ENCODE measurements at places on chromosomes 11 and 22.
A peak's percentile ranks its signal among the peaks of the same experiment; 100 is the strongest.

DNA sequence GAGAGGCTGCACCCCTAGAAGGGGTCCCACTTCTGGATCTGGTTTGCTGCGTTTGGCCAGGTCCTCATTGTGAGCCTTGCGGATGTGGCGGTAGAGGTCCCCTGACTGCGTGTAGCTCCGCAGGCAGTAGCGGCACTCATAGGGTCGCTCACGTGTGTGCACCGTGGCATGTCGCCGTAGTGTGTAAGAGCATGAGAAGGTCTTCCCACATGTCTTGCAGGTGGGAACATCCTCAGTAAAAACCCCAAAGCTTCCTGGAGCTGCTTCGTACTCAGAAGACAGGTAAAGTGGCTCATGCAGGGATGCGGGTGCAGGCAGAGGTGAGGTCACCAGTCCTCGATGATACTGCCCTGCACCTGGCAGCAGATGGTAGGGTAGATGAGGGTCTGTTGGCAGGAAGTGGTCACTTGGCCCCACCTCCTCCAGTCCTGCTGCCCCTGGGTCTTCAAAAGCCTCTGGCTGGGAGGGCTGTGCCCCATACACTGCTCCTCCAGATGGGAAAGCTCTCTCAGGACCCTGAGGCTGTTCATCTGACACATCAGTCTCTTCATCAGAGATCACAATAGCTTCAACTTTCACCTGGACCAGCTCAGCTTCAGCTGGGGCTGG, 1.7 kb downstream of the ZBTB3 start:
- no peak for DNase-seq

DNA sequence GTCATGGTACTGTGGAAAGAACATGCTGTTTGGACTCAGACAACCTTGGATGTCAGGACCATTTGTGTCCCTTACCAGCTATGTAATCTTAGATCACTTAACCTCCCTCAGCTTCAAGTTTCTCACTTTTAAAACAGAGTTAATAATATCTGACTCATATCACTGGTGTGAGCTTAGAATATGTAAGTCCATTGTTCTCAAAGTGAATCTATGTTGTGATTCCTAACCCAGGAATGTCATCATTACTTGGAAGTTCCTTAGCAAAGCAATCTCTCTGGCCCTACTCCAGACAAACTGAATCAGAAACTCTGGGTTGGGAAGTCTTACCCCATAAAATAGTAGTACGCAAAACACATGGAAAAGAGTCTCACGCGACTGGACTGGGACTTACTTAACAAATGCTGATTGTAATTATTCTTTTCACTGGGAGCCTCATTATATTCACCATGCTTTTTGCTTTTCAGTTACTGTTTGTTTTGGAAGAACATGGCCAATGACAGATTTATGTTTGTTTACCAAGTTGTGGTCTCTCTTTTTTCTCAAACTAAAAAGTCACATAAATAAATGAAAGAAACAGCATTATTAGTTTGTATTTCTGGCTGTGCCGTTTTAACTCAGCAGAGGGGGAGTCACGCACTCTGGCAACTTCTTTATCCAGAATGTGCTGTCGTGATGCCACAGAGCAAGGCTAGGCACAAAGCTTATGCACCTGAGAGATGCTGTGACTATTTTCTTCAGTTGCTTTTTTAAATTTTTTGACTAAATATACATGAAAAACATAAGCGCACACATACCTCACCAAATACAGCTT, 217.7 kb upstream of the CTSC start:
- DNase-seq: no peak

- no peak for DNase-seq
Observed at GRCh38 chr11:114569801-114570200, 10.1 kb upstream of the NXPE1 start.

DNA sequence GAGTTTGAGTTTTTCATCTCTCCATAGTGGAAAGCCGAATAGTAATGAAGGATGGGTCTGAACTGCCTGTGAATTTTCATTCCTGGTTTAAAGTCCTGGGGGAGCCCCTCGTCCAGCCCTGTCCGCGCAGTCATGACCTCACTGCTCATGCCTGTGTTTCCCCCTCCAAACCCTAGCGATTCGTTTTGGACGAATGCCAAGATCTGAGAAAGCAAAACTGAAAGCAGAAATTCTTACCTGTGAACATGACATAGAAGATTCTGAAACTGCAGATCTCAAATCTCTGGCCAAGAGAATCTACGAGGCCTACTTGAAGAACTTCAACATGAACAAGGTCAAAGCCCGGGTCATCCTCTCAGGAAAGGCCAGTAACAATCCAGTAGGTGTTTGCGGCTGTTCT, 30.5 kb downstream of the CDPF1 start:
- no peak for DNase-seq

- no peak for DNase-seq
Observed at GRCh38 chr11:131749101-131749500, 378.7 kb downstream of the NTM start.

DNA sequence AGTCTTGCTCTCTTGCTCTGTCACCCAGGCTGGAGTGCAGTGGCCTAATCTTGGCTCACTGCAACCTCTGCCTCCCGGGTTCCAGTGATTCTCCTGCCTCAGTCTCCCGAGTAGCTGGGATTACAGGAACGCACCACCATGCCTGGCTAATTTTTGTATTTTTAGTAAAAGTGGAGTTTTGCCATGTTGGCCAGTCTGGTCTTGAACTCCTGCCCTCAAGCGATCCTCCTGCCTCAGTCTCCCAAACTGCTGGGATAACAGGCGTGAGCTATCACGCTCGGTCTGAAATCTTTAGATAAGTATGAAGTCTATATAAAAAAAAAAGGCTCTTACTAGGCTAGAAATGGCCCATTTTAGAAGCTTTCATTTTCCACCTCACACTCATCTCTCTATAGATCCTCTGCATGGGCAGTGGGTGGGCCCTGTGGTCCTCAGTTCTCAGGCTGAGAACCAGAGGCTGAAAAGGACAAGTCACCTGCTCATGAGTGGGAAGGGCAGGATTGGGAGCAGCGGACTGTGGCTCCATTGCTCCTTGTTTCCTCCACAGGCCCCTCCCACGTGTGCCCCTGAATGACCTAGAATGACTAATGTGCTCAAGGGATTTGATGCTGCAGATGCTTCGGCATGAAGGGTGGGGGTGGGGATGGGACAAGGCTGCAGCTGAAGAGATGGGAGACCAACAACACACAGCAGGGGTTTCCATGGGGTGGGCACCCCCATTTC, 19.8 kb upstream of the PRAME start:
- DNase-seq: no peak

- no peak for DNase-seq
Observed at GRCh38 chr11:13891911-13892310, 70.6 kb upstream of the SPON1 start.

DNA sequence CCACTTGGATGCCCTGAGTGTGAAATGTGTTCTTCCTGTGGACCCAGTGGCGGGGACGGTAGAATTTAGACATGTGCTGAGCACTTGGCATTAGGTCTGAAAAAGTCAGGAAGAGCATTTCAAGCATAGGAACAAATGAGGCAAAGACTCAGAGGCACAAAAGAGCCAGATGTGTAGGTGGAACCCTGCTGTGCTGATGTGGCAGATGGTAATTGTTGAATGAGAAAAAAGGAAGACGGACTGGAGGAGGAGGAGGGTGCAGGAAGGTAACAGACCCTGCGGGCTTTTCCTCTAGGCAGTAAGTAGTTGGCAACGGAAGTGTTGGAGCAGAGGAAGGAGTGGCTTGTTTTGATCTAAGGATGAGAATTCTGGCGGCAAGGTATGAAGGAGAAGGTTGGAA, 985.8 kb downstream of the TBC1D22A start:
- DNase-seq: no peak

DNA sequence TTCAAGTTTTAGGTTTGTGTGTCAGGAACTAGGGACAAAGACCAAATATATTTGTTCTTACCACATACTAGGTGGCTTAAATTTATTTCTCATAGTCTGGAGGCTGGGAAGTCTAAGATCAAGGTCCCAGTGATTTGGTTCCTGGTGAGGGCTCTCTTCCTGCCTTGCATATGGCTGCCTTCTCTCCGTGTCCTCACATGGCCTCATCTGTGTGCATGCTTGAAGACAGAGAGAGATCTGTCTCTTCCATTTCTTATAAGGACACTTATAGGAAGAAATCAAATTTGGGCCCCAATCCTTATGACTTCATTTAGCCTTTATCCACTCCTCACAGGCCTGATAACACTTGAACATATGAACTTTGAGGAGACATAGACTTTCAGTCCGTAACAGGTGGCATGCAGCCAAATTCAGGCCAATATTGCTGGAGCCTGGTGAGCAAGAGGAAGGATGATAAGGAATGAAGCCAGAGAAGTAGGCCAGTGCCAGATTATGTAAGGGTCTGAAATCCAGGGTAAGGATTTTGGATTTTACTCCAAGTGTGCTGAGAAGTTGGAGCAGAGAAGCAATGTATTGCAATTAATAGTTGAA, 35.1 kb downstream of the TTC17 start:
- no peak for DNase-seq

GRCh38 chr11:45155058-45155551, 8.7 kb downstream of the PRDM11 start:
- no peak for DNase-seq

GRCh38 chr11:17645190-17645970, 74.0 kb upstream of the MYOD1 start:
- no peak for DNase-seq

- DNase-seq: no peak
Observed at GRCh38 chr11:134911514-134912180, 499.6 kb upstream of the B3GAT1 start.

- DNase-seq: no peak
Observed at GRCh38 chr11:118205606-118206378, 19.0 kb downstream of the JAML start.

DNA sequence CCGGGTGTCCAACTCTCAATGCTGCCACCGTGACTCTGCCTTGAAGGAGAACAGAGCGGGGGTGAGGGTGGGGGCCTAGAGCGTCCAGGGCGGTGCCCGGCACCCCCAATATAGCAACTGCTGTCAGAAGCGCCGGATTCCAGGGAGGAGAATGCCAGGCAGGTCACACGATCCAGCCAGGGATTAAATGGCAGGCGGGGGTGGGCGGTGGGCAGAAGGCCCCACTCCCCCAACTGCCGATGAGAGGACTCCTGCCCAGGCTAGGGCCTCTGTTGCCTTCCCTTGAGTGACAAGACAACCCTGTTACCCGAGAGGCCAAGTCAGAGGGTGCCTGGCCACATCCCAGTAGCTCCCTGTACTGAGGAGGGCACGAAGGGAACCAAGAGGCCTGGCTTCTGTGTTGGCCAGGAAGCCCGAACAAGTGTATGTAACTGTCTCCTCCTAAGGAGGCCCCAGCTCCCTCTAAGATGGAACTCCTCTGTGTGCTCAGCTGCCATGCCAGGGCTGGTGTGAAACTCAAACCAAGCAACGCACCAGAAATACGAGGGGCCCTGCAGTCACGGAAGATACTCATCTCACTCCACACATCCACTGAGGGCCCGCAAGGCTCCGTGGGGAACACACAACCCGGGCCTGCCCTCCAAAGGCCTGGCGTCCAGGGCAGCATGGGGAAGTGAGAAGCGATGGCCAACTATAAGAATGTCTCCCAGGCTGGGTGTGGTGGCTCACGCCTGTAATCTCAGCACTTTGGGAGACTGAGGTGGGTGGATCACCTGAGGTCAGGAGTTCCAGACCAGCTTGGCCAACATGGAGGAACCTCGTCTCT, 3.0 kb downstream of the PACSIN3 start:
- no peak for DNase-seq

DNA sequence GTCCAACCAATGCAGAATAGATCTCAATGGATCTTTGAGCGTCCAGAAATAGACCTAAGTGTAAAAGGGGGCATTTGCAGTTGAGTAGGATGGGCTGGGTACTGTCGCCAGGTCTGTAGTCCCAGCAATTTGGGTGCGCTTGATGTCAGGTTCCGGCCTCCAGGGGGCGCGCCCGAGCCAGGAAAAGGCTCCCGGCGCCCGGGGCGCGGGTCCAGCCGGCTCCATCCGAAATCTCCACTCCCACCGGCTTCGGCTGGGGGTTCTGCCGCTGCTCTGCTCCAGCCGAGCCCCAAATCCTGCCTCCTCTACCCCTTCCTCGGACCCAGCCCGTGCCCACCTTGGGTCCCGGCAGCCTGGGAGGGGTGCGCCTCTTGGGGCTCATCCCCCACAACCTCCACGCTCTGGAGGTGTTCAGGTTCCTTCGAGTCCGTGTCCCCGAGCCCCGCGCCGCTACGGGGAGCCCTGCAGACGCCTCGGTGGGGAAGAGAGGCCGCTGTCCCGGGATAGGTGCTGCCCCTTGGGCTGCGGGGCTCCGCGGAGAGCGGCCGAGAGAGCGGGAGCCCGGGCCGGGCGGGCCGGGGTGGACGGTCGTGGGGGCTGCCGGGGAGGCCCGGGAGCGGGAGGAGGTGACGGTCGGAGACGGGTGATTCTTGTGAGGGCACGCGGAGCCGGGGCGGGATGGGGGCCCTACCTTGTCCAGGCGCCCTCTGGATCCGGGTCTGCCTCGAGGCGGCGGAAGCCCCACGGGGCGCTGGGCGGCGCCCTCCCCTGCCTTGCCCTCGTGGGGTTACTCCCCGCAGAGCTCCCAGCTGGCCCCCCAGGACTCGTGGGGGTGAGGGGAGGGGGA, 13.0 kb upstream of the CYB5R3 start:
- DNase-seq: peak; percentile 81

DNA sequence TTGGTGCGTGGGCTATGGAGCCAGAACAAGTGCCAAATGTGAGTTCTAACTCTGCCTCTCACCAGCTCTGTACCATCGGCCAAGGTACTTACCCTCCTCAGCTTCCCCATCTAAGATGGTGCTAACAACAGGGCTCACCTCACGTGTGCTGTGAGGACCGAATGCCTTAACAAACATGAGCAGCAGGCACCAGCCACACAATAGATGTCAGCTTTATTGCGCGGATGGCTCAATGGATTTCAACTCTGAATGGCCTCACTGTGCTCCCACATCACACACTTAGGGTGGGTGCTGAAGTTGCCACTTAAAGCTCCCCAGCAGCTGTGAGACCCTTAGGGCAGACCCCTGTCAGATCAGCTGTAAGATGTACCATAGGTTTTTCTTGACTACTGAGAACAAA, 24.1 kb downstream of the RELT start:
- DNase-seq: no peak

- DNase-seq: no peak
Observed at GRCh38 chr11:128336203-128336602, 251.2 kb downstream of the ETS1 start.

GRCh38 chr11:6703247-6704063, 20.3 kb upstream of the MRPL17 start:
- peak; percentile 84 for DNase-seq

GRCh38 chr22:42553475-42554361, at the start of gene SERHL2:
TSS of gene SERHL2 (plus strand) at chr22:42553956. CDS start at chr22:42554021, 65 bp downstream.
- peak; percentile 90 for DNase-seq

GRCh38 chr11:31404614-31405013, 35.0 kb downstream of the DNAJC24 start:
- no peak for DNase-seq

- DNase-seq: no peak
Observed at GRCh38 chr11:15735706-15736105, 620.6 kb downstream of the SOX6 start.

DNA sequence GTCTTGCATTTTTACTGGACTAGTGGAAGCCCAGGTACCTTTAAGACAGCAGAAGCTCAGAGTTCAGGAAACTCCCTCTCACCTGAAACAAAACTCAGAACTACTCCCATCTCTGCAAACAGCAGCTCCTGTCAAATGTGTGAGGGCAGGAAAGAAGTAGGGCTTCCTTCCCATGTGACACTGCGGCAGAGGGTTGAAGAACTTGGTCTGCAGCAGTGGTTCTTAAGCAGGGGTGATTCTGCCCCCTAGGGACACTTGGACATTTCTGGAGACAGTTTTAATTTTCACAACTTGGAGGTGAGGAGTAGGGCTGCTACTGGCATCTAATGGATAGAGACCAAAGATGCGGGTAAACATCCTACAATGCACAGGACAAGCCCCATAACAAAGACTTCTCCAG, 63.4 kb downstream of the RCN1 start:
- DNase-seq: no peak

- DNase-seq: no peak
Observed at GRCh38 chr11:103110391-103110790, 1.2 kb downstream of the DYNC2H1 start.
